Fibroblast of the aortic adventitia (primary cell): ENCODE measurements at places on chromosomes 5 and 9. TPM values are rescaled to one million over a fixed set of nuclear protein-coding genes. Genes with fewer than 3 reads are reported as not detected.

Gene FOXD4L6
- not detected in 2 replicates for total RNA-seq

Gene PCDHGA6
- 3.9 and 7.4 TPM in 2 replicates for total RNA-seq

Gene CTSV
- 0.18 TPM in 1 of 2 replicates, not detected in the other for total RNA-seq

Gene GLDC
- total RNA-seq: 0.65 and 1.8 TPM in 2 replicates

Gene UIMC1
- total RNA-seq: 34.7 and 76.8 TPM in 2 replicates

Gene ORM2
- not detected in 2 replicates for total RNA-seq

Gene CCNI2
- 1.2 TPM in 1 of 2 replicates, not detected in the other for total RNA-seq

Gene DDX4
- total RNA-seq: not detected in 2 replicates

Gene RCL1
- 10.2 and 13.4 TPM in 2 replicates for total RNA-seq

Gene PCDHGC3
- total RNA-seq: 53.7 and 97.7 TPM in 2 replicates

Gene OR1J2
- total RNA-seq: 1.6 TPM in 1 of 2 replicates, not detected in the other

Gene FOXI1
- total RNA-seq: not detected in 2 replicates

Gene ZBED3
- 0.90 and 23.0 TPM in 2 replicates for total RNA-seq

Gene EIF4E1B
- total RNA-seq: not detected in 2 replicates

Gene PCDHGA11
- 7.6 and 17.8 TPM in 2 replicates for total RNA-seq

Gene PCDHB7
- total RNA-seq: 0.63 and 0.98 TPM in 2 replicates

Gene LRRTM2
- 0.33 and 3.6 TPM in 2 replicates for total RNA-seq

Gene STC2
- 48.3 and 400 TPM in 2 replicates for total RNA-seq

Gene FEM1C
- 9.4 and 31.7 TPM in 2 replicates for total RNA-seq

Gene CATSPER3
- 0.09 TPM in 1 of 2 replicates, not detected in the other for total RNA-seq

Gene ARHGEF28
- total RNA-seq: 10.1 and 26.2 TPM in 2 replicates

Gene GBGT1
- 0.98 and 1.6 TPM in 2 replicates for total RNA-seq
